Glomerular endothelial cell (primary cell): ENCODE measurements at places on chromosomes 11 and 22.

DNA sequence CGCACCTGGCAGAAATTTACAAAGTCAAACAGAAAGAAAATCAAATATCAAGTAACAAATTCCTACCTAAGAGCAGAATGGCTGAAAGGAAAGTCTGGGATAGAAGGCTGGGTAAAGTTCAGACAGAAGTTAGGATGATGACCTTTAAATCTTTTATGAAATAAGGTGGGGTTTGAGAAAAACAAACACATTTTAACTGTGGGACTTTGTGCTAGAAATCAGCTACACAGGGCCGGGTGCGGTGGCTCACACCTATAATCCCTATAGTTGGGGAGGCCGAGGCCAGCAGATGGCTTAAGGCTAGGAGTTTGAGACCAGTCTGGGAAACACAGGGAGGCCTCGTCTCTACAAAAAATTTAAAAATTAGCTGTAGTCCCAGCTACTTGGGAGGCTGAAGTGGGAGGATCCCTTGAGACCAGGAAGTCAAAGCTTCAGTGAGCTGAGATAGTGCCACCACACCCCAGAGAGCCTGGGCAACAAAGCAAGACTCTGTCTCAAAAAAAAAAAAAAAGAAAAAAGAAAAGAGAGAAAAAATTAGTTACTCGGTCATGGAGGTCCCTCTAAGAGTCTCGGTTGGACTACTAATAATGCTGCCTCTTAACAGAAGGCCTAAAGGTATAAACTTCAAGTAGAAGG lies 119.7 kb upstream of the BID start:
- no peak for DNase-seq

DNA sequence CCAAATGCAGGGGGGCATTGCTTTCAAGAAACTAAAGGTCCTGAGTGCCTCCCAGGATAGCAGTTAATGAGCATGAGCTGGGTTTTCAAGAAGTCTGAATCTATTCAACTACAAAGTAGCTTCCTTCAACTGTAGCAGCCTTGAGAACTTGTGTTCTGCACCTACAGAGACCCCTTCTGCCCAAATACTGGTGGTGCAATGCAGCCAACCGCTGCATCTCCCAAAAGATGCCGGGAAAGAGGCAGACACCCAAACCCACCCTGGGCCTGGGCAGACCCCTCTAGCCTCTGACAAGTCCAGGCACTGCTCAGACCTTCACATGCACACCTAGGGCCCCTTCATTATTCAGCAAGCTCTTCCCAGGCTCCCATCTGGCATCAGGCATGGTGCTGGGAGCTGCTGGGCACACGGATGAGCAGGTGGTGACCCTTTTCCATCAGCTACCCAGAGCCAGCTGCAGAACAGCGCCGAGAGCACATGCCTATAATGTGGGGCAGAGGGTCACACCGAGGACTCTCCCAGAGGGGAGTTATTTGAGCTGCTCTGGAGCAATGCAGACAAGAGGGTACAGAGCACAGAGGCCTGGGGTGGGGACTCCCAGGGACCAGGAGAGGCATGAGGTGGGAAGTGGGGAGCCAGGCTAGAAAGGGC lies 44.9 kb upstream of the ETS1 start:
- DNase-seq, result no peak

DNA sequence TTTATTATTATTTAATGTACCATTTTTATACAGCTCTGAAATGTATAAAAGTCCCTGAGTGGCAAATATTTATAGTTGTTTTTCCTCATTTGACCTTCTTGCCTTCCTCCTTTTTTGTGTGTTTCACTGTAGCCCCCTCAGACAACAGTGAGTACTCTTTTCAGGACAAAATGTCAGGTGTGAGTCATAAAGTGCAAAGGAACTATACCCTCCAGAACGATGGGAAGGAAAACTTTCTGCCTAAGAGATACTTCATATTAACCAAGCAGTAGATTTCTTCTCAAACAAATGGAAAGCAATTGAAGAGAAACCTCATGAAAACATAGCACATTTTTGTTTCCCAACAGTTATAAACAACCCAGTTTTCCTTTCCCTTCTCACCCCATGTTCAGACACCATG lies 16.1 kb upstream of the MS4A7 start:
- no peak for DNase-seq

GRCh38 chr11:34395916-34396550 lies 38.2 kb upstream of the ABTB2 start:
- DNase-seq, result no peak

GRCh38 chr22:44091021-44091721 lies 67.1 kb downstream of the PARVB start:
- no peak for DNase-seq

- DNase-seq, result peak; percentile 12
Measured at GRCh38 chr11:134033696-134034491, 35.0 kb upstream of the JAM3 start.

DNA sequence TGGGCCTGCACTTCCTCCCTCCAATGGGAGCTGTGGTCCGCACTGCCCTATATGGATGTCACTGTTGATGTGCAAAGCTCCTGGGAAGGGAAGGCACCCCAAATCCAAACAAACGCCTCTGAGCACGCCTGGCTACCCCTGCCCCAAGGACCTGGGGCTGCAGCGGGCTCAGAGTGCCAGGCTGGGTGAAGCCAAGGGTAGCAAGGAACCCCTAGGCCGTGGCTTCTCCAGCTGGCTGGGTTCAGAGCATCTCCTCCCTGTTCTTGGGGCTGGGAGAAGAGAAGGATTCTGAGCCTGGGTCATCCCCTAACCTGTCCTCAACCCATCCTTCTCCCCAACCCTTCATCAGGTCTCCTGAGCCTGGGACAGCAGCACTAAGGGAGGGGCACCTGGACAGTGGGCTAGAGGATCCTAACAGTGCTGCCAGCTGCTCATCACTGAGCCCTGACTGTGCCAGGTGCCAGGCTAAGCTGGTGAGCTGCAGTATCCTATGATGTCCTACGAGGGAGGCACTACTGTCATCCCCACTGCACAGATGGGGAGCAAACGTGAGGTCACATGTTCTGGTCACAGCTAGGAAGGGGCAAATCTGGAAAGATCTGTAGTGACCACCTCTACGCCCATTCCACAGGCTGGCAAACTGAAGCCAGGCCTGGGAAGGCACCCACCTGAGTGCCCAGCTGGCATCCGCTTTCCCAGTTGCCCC lies 3.0 kb downstream of the SSTR3 start:
- DNase-seq, result no peak

DNA sequence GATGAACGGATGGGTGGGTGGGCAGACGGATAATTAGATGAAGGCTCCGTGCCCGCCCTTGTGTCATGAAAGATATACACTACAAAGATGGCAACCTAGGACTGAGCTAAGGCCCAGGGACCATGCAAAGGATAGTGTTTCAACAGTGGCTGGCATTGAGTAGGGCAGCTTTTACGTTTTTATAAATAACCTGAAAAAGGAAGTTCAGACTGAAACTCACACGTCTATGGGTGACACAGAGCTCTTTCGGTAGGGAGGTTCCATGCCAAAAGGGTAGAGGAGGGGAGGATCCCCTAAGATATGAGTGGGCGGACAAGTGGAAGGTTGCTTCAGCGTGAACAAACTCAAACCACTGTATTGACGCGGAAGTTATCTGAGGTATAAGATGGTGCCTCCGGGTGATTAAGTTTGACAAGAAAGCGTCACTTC lies 90.5 kb downstream of the UBASH3B start:
- DNase-seq, result no peak

- DNase-seq, result no peak
Measured at GRCh38 chr11:5618807-5619206, 6.0 kb upstream of the TRIM34 start.

- DNase-seq, result no peak
Measured at GRCh38 chr22:19875061-19875530, 20.4 kb upstream of the GNB1L start.

DNA sequence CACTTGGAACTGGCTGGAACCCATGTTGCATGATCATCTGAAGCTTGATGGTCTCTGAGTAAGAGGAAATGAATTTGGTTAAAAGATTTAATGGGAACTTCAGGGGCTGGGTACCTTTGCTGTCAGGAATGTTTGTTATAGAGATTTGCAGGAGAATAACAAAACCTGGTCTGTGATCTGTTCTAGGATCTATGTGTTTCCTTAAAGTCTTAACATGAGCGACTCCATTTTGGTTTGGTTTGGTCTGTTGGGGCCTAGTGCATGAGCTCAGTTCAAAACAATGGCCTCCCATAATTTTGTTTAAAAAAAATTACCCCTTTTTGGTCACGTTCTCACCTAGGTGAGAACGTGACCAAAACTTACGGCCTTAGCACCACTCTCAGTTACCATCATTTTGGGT lies 28.1 kb downstream of the TSKU start:
- no peak for DNase-seq

GRCh38 chr11:97079244-97079643 lies 689.4 kb downstream of the JRKL start:
- no peak for DNase-seq

- DNase-seq, result no peak
Measured at GRCh38 chr22:17013396-17014100, 5.5 kb upstream of the GAB4 start.

DNA sequence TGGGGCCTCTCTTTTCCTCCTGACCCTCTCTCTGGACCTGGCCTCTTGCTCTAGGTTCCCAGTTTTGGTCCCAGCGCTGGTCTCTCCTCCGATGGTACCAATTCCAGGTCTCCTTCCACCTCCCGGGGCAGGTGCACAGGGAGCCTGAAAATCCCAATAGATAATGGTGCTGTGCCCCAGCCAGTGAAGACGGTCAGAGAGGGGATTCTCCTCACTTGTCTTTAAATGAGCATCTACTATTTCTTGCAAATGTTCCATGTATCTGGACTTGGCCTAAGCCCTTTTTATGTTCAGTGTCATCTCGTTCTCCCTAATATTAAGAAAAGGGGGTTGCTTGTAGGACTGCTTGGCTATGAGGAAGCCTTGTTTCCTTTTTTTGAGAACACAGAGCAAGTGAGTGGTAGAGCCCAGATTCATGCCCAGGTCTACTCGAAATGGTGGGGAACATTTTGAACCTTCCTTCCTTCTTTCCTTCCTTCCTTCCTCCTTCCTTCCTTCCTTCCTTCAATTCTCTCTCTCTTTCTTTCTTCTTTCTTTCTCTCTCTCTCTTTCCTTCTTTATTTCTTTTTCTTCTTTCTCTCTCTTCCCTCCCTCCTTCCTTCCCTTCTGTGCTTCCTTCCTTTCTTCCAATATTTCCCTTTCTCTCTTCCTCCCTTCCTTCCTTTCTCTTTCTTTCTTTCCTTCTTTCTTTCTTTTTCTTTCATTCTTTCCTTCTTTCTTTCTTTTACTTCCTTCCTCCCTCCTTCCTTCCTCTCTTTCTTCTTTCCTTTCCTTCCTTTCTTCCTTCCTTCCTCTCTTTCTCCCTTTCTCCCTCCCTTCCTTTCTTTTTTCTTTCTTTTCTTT lies 620 bp downstream of the APOBEC3A start:
- DNase-seq, result no peak

GRCh38 chr11:109658190-109658589 lies 236.2 kb downstream of the C11orf87 start:
- no peak for DNase-seq

DNA sequence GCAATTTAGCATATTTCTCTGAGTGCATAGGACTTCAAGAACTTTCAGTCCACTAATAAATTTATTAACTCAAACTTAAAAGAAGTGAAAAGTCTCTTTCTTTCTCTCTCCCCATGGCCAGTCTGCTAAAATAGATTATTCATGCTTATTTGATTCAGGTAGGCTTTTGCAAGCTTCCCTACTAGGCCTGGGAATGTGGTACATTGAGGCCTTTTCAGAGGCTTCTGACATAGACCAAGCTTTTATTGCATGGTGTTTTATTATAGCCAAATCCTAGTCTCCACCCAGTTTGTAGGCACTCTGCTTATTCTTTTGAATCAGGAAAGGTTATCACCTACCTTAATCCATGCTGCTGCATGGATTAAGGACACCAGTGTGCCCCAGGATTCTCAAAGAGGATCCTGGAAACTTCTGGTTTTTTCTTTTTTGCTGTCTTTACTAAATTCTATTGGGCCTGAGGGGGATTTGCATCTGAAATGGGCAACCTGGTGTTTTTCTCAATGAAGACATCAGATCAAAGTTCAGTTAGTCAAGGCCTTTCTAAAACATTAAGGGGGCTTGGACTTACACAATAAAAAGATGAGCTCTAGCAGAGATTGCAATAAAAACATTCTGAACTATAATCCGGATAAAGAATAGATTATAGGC lies 92.2 kb downstream of the ELP4 start:
- no peak for DNase-seq

DNA sequence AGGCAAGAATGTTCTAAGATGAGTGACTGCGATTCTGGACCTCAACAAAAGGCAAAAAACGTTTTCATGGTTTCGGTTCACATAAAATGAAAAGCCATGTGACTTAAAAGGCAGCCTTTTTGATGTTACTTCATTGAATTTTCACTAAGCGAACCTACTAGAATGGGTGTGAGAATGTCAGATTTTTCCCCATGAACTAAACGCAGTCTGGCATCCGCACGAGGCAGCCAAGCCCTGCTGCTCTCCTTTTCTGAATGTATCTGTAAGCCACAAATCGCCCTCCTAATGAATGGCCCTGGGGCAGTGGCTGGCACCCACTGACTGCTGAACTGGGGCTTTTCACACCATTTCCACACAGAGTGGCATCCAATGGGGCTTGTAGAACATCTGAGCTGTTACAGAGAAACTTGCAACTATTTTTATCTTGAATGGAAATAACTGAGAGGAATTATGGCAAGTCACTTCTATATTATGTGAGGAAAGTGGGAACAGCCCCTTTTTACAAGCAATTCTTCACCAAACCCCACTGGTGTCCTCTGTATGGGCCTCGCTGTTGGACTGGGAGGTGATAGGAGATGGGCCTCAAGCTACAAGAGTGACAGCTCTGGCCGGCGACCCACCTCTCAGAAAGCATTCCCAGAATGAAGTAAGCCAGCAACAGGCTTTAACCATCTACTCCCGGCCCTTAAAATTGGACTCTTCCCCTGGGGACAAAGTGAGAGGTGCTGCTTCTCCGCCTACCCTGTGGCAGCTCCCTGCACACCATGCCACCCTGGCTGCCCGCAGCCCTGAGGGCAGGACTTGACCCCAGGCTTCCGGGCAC lies 29.4 kb downstream of the PPP2R1B start:
- DNase-seq, result no peak

GRCh38 chr11:13343067-13343466 lies 65.5 kb downstream of the BMAL1 start:
- no peak for DNase-seq

- DNase-seq, result no peak
Measured at GRCh38 chr22:19130959-19131684, at the start of gene TSSK2. Gene TSSK2, plus strand, starts transcription at chr22:19131308. Its CDS starts 92 bp downstream, at chr22:19131400.

GRCh38 chr22:24510637-24511625 lies 15.8 kb downstream of the UPB1 start:
- DNase-seq, result no peak

DNA sequence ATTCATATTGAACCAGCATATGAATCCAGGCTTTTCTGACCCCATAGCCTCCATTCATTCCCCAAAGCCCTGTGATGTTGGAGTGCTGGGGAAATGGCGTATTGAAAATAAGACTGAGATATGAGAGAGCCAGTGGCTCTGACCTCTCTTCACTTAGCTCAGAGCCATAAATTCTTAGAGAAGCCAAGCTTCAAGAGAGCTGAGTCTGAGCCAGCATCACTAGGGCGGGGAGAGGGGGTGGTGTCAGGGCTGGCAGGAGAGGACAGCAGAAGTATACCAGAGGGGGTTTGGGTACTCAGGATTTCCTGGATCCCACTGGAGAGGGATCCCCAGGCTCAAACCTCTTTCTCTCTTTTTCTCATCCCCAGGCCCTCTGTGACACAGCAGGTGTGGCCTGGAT lies 16.7 kb upstream of the MOGAT2 start:
- no peak for DNase-seq
